ENCODE measurements at places on chromosomes 16 and 17. TPM values are rescaled to one million over a fixed set of nuclear protein-coding genes. Genes with fewer than 3 reads are reported as not detected.

The VPS35 gene
- total RNA-seq: 181 TPM

DNA sequence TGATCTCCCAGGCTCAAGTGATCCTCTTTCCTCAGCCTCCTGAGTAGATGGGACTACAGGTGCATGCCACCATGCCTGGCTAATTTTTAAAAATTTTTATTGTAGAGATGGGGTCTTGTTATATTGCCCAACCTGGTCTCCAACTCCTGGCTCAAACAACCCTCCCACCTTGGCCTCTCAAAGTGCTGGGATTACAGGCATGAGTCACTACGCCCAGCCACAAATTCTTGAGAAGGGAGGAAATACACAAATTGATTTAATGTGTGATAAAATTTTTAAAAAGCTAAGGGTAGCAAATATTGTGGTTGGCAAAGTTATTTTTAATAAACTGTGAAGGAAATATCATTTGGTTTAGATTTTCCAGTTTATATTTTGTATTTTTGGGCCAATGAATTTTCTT, 9.6 kb downstream of the ITGAD start:
- peak; percentile 36 for DNase-seq
- peaks cover 13% of the 10 kb centered on the region for H3K4me1 ChIP-seq
- no peaks in the 10 kb centered on the region for H3K36me3 ChIP-seq
- H3K4me3 ChIP-seq: no peak overlapping the region
- H3K27ac ChIP-seq: no peak overlapping the region
- no peaks in the 10 kb centered on the region for H3K27me3 ChIP-seq

GRCh38 chr16:57479205-57479975, 6.9 kb downstream of the DOK4 start:
- peak overlapping the region; percentile 60 for H3K4me3 ChIP-seq
- no peaks in the 10 kb centered on the region for H3K27me3 ChIP-seq
- peaks cover 5% of the 10 kb centered on the region for H3K36me3 ChIP-seq
- DNase-seq: no peak
- peak overlapping the region; percentile 58 for H3K27ac ChIP-seq

- H3K4me1 ChIP-seq: no peaks in the 10 kb centered on the region
- DNase-seq: no peak
- H3K4me3 ChIP-seq: peak overlapping the region; percentile 28
- H3K36me3 ChIP-seq: no peaks in the 10 kb centered on the region
Observed at GRCh38 chr17:7922269-7922844, 6.3 kb upstream of the RNF227 start.

The KRT14 gene
- 3.8 TPM for total RNA-seq

Measured in Calu3 (cell line).